ENCODE measurements at places on chromosomes 16 and 17. TPM values are rescaled to one million over a fixed set of nuclear protein-coding genes. Genes with fewer than 3 reads are reported as not detected.

GRCh38 chr17:61766520-61766919, 96.8 kb downstream of the BRIP1 start:
- DNase-seq = peak; percentile 6

- DNase-seq = peak; percentile 70
Observed at GRCh38 chr17:38667099-38667786, 7.5 kb downstream of the EPOP start.

The SPEM3 gene
- total RNA-seq = not detected

DNA sequence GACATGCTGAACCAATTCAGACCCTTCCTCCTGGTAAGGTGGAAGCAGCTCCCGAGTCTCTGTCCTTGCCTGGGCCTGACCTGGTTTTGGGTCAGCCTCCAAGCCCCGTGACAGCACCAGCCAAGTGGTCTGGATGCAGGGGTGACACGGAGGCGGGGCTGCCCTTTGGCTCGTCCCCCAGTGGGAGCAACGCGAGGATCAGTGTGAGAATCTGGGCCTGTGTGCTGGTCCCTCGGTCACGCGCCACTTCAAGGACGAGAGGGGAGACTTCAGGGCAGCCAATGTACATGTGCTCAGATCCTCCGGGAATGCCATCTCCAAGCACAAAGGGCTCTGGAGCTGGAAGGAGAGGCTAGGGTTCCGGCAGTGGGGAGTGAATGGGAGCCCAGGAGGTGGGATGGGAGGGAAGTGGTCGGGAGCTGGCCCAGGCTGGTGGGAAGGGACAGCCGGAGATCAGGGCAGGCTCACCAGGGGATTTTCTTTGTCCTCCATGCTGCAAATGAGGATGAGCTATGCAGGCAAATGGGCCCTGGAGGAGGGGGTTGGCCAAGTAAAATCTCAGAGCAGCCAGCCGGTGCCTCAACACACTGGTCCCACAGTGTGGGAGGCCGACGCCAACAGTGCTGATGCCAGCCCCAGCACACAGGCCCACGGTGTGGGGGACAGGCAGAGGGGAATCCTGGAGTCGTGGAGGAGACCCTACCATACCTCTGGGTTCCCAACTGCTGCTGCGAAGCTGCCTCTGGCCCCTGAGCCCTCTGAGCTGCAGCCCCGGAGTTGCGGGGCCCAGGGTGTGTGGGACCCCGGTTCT, 4.2 kb upstream of the NDRG4 start:
- DNase-seq = peak; percentile 53

GRCh38 chr17:31089471-31089870, 5.3 kb upstream of the NF1 start:
- no peak for DNase-seq

DNA sequence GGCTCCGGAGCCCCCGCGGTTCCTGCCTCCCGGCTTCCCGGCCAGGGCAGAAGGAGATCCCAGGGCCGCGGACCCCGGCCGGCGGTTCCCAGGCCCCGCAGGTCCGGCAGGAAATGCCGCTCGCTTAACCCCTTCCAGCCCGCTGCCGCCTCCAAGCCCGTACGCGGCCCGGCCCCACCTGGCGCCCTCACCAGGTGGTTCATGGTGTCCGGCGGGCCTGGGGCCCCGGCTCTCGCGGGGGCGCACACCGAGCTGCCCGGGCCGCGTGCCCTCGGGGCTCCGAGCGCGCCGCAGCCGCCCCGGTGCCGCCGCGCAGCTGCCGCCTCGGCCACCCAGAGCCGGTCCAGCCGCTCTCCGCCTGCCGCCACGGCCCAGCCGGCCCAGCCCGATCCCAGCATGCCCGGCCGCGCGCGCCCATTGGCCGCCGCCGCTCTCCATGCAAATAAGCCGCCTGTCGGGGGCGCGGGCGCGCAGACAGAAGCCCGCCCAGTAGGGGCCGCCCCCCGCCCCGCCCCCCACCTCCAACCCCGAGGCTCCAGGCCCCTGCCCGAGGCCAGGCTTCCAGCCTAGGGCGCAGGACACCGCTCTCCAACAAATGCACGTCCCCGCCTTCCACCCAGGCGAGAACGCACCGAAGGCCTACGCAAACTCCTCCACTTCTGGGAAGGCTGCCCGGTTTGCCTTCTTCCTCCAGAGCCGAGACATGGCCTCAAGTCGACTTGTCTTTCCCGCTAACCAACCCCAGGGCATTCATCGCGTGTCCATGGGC, at the start of gene BCAR1:
TSS of gene BCAR1 (minus strand) at position 345 of the 769 bp plus-strand sequence. CDS start at position 203, 142 bp downstream.
- DNase-seq = peak; percentile 97

DNA sequence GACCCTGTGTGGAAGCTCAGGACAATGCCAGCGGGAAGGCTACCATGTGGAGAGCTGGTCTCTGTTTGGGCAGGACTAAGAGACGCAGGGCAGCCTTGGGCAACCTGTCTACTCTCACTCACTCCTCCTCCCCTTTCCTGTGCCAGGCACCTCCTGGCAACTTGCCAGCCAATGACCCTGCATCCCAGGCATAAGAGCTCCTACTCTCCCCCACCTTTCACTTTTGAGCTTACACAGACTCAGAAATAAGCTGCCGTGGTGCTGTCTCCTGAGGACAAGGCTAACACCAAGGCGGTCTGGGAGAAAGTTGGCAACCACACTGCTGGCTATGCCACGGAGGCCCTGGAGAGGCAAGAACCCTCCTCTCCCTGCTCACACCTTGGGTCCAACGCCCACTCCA, 2.6 kb downstream of the HBM start:
- no peak for DNase-seq

The JMJD6 gene
- total RNA-seq = 47.3 TPM
